B cell (primary cell): ENCODE measurements at places on chromosomes 11 and 22. TPM values are rescaled to one million over a fixed set of nuclear protein-coding genes. Genes with fewer than 3 reads are reported as not detected.

DNA sequence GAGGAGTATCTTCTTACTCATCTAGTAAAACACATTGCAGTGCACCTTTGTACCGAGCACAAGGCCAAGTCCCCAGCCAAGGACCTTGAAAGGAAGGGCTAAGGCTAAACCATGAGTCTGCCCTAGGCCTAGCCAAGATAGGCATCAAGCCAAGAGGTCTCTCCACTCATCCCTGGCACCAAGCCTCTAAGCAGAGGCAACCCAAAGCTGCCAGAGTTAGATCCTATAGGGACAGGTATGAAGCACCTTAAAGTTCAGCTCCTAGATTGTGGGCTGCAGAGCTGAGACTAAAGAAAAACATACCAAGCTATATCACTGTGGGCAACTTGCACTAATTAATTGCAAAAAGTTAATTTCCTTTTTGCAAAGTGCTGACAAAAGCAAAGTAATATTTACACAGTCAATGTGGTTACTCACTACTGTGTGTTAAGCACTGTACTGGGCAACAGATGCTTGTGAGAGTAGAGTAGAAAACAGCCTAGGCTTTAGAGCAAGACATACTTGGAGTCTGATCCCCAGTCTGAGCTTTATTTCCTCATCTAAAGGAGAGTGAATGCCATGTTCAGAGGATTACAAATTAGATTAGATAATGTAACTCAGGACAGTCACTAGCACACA is 7.2 kb downstream of the COA4 start:
- peaks cover 47% of the 10 kb centered on the region for H3K36me3 ChIP-seq
- DNase-seq = no peak
- no peak overlapping the region for H3K4me3 ChIP-seq
- no peaks in the 10 kb centered on the region for H3K27me3 ChIP-seq
- no peak overlapping the region for H3K27ac ChIP-seq

- no peak for DNase-seq
- peak overlapping the region; percentile 35 for H3K4me3 ChIP-seq
- peaks cover 17% of the 10 kb centered on the region for H3K4me1 ChIP-seq
- H3K27ac ChIP-seq = no peak overlapping the region
Observed at GRCh38 chr22:44325718-44326490, 13.2 kb upstream of the SHISAL1 start.

DNA sequence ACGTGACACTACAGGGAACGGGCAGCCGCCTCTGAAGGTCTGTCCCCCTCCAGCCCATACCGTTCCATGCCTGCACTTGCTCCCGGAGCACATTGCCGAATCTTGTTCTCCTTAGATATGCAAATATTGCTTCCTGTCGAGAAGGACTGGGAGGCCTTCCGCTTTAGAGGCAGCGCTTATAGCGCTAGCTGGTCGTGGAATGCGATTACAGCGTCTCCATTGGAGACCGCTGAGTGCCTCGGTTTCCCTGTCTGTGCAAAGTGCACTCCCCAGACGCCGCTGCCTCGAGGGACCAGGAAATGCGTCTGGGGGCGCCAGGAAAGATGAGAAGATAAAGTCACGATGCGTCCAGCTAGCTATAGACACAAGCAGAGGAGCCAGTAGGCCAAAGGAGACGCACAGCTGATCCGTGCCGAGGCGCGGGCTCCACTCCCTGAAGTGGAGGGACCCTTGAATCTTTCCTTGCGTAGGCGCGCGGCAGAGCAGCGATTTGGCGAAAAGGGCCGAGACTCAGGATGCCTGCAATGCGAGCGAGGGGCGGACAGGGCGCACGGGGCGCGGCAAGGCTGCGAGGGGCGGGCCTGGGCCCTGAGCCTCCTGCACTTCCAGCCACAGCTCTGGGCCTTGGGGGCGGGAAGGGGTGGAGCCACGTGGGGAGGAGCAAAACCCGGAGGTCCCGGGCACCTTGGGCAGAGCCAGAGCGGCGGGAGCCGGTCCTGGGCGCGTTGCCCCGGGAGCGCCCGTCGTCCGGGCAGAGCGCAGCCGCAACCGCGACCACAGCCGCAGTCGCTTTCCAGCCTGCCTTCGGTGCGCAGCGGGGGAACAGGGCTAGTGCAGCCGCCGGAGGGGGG is at the start of gene RASSF10:
Gene RASSF10, plus strand, starts transcription at position 692 of the 851 bp plus-strand sequence. CDS start 261 bp downstream, outside the sequence.
- DNase-seq = no peak
- no peak within 1 kb of the TSS for H3K4me3 ChIP-seq
- H3K4me1 ChIP-seq = no peaks in the 10 kb centered on the region
- no peak within 1 kb of the TSS for H3K27ac ChIP-seq

DNA sequence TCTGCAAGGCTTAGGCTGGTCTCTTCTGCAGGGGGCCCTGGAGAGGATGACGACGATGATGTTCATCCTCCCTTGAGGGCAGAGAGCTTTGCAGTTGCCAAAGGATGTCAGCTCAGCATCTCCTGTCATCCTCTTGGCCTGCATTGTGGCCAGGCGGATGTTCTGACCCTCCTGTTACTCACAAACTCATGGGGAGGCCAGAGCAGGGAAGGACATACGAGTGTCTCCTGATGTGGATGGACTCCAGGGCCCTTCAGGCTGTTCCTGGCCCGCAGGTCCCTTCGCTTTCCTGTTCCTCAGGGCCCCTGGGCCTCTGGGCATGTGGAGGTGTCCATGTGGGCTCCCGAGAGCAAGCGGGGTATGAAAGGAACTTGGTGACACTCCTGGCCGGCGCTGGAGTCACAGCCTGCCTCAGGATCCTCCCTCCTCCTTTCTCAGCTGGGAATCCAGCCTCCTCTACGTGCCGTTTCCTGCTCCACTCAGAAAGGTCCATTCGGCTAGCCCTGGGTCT is 8.5 kb downstream of the ADORA2A start:
- peak overlapping the region; percentile 98 for H3K27ac ChIP-seq
- H3K36me3 ChIP-seq = no peaks in the 10 kb centered on the region
- peaks cover 85% of the 10 kb centered on the region for H3K4me1 ChIP-seq
- H3K27me3 ChIP-seq = no peaks in the 10 kb centered on the region
- H3K4me3 ChIP-seq = no peak overlapping the region

GRCh38 chr11:91926965-91927364 is 297.7 kb upstream of the FAT3 start:
- H3K27ac ChIP-seq = no peak overlapping the region
- H3K4me1 ChIP-seq = no peaks in the 10 kb centered on the region
- H3K27me3 ChIP-seq = no peaks in the 10 kb centered on the region
- no peaks in the 10 kb centered on the region for H3K36me3 ChIP-seq
- DNase-seq = no peak

- H3K4me1 ChIP-seq = no peaks in the 10 kb centered on the region
- H3K36me3 ChIP-seq = no peaks in the 10 kb centered on the region
- H3K4me3 ChIP-seq = no peak overlapping the region
- no peaks in the 10 kb centered on the region for H3K27me3 ChIP-seq
- no peak overlapping the region for H3K27ac ChIP-seq
Observed at GRCh38 chr11:75024068-75024449, 35.3 kb downstream of the NEU3 start.

DNA sequence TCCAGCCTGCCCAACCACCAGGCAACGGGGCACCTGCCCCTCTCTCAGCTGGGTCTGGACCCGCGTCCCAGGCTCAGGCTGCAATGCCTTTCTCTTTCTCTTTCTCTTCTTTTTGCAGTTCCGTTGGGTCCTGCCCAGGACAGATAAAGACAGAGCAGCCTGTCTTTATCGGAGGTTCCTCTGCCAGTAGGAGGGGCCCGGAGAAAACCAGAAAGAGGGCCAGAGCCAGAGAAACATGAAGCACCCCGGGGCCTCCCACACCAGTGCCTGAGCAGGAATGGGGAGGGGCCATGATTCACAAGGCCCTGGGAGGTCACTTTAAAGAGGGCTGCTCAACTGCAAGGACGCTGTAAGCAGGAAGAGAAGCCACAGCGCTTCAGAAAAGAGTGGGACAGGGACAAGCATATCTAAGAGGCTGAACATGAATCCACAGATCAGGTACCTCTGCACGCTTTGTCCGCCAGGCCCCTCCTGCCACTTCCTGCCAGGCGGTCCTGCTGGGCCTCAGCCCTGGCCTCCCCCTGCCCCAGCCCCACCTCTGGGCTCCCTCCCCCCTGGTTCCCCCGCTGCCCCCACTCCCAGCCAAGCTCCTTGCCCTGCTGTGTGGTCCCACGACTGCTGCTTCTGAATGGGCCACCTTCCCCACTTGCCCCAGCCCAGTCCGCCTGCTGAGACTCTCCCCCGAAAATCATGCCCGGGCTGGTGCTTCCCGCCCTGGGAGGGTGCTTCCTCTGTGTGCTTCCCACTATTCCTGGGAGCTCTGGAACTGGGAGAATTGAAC is at the start of gene APOBEC3C:
Gene APOBEC3C, plus strand, starts transcription at position 316 of the 781 bp plus-strand sequence. Its CDS starts 106 bp downstream, at position 422.
- peak within 1 kb of the TSS; percentile 84 for H3K27ac ChIP-seq
- peaks cover 19% of the 10 kb centered on the region for H3K36me3 ChIP-seq
- peak; percentile 85 for DNase-seq
- H3K4me1 ChIP-seq = peaks cover 43% of the 10 kb centered on the region
- H3K4me3 ChIP-seq = peak within 1 kb of the TSS; percentile 88

- no peaks in the 10 kb centered on the region for H3K4me1 ChIP-seq
- H3K27ac ChIP-seq = no peak overlapping the region
- no peak for DNase-seq
- H3K36me3 ChIP-seq = no peaks in the 10 kb centered on the region
- no peaks in the 10 kb centered on the region for H3K27me3 ChIP-seq
- H3K4me3 ChIP-seq = no peak overlapping the region
Observed at GRCh38 chr11:64093233-64094039, 57.7 kb downstream of the FLRT1 start.

Gene C11orf42
- total RNA-seq = not detected in 2 replicates

DNA sequence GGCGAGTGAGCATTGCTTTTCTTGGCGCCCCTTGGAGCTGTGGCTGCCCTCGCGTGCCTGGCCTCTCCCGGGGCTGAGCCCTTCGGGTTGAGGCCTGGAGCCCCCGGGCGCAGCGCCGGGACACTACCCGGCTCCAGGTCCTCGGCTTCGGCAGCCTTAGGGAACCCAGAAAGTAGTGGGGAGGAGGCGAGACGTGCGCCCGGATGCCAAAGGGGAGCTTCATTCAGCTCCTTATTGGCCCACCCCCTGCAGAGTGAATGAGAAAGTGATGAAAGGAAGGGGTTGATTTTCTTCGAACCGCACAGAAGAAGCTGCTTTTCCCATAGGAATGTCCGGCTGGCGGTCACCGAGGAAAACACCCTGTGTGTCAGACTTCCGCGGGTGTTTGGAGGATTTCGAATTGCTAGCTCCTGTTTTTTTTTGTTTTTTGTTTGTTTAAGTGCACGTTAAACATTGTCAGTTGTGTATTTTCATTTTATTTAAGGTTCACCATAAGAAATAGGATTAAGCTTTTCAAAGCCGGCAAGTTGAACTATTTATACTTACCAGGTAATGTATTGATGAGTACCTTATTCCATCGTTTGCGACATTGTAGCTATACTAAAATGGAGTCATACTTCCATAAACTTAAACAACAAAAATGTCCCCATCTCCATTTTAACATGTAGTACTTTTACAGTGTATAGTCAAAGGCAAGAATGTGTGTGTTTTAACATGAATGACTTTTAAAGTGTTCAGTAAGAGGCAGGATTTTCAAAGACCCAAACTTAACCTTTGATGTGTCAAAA is 841 bp upstream of the EIF4G2 start:
- H3K4me1 ChIP-seq = peaks cover 24% of the 10 kb centered on the region
- no peaks in the 10 kb centered on the region for H3K27me3 ChIP-seq
- no peak for DNase-seq
- peaks cover 26% of the 10 kb centered on the region for H3K36me3 ChIP-seq
- peak overlapping the region; percentile 96 for H3K4me3 ChIP-seq
- H3K27ac ChIP-seq = peak overlapping the region; percentile 80

DNA sequence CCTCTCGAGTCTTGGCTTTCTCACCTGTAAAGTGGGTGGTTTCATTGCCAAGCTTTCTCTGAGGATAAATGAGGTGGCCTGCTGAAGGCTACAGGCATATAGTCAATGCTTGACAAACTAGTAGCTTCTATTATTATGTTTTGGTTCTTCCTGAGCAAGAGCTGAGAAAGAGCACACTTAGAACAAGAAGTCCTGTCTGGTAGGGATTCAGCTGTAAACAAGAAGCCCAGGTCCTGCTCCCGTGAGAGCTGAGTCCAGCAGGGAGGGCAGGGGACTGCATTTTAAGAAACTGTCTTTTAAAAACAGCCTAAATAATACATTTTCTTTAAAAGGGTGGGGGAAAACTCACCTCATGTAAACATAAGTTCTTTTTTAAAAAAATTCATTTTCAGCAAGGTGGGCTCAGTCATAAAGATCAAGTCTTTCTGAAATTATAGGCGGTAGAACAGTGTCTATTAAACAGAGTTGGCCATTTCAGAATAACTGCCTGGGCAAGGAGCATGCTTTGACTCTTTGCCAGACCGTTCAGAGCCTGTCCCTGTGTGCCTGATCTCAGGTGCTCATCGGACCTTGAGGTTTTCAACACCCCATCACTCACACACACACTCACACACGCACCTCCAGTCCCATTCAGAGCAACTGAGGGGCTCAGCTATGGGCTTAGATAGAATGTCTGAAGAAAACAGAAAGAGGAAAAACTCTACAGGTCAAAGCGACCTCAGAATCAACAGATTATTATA is 29.2 kb upstream of the MYO18B start:
- no peak overlapping the region for H3K4me3 ChIP-seq
- H3K4me1 ChIP-seq = no peaks in the 10 kb centered on the region
- H3K27me3 ChIP-seq = no peaks in the 10 kb centered on the region
- H3K36me3 ChIP-seq = peaks cover 79% of the 10 kb centered on the region
- no peak for DNase-seq

DNA sequence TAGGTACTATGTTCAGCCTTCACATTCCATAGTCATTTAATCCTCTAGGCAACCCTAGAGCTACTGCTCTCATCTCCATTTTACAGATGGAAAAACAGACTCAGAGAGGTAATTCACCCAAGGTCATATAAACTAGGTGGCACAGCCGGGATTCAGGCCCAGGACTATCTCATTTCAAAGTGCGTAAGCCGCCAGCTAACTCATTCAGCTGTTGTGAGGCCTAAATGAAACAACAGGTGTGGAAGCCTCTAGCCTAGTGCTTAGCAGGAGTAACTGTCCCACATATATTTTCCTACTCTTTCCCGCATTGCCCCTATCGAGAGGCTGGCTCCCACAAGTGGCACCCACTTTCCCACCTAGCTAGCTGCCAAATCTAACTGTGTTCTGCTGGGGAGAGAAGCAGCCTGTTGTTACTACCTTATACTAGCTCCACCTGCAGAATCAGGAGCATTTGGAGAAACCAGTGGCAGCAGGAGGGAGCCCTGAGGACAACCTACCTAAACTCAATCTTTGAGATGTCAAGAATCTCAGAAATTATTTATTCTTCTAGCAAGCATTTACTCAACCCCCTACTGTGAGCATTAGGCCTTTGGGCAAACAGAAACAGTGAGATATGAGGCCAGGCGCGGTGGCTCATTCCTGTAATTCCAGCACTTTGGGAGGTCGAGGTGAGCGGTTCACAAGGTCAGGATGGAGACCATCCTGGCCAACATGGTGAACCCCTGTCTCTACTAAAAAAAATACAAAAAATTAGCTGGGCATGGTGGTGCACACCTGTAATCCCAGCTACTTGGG is 20.9 kb downstream of the PRG3 start:
- H3K27me3 ChIP-seq = peaks cover 2% of the 10 kb centered on the region
- DNase-seq = no peak
- no peaks in the 10 kb centered on the region for H3K36me3 ChIP-seq

Gene CABP4
- total RNA-seq = 5.2 and 7.5 TPM in 2 replicates

GRCh38 chr22:50082197-50082715 is 3.0 kb downstream of the MLC1 start:
- H3K27me3 ChIP-seq = peaks cover 16% of the 10 kb centered on the region
- H3K4me1 ChIP-seq = no peaks in the 10 kb centered on the region
